ENCODE measurements at places on chromosomes 2 and 18. TPM values are rescaled to one million over a fixed set of nuclear protein-coding genes. Genes with fewer than 3 reads are reported as not detected.

DNA sequence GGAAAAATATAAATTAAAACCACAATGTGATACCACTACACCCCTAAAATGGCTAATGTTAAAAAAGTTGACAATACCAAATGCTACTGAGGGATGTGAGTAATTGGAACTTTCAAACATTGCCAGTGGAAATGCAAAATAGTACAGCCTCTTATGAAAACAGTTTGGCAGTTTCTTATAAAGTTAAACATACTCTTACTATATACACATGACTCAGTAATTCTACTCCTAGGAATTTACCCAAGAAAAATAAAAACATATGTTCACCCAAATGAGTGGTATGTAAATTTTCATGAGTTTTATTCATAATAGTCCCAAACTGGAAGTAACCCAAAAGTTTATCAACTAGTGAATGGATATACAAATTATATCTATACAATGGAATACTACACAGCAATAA, 228.0 kb downstream of the CYP26B1 start:
- DNase-seq: no peak

DNA sequence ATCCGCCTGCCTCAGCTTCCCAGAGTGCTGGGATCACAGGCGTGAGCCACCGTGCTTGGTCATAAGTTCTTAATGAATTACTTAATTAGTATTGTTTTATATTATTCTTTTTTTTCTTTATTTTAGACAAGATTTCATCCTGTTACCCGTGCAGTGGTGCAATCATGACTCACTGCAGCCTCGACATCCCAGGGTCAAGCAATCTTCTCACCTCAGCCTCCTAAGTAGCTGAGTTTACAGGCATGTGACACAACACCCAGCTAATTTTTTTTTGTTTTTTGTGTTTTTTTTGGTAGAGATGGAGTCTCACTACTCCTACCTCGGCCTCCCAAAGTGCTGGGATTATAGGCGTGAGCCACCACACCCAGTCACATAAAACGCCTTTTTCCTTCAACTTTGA, 17.3 kb downstream of the C2orf42 start:
- DNase-seq: no peak

GRCh38 chr18:30034818-30035217, 1007.7 kb downstream of the DSC3 start:
- DNase-seq: no peak

GRCh38 chr2:147273628-147274027, 571.2 kb upstream of the ACVR2A start:
- no peak for DNase-seq

DNA sequence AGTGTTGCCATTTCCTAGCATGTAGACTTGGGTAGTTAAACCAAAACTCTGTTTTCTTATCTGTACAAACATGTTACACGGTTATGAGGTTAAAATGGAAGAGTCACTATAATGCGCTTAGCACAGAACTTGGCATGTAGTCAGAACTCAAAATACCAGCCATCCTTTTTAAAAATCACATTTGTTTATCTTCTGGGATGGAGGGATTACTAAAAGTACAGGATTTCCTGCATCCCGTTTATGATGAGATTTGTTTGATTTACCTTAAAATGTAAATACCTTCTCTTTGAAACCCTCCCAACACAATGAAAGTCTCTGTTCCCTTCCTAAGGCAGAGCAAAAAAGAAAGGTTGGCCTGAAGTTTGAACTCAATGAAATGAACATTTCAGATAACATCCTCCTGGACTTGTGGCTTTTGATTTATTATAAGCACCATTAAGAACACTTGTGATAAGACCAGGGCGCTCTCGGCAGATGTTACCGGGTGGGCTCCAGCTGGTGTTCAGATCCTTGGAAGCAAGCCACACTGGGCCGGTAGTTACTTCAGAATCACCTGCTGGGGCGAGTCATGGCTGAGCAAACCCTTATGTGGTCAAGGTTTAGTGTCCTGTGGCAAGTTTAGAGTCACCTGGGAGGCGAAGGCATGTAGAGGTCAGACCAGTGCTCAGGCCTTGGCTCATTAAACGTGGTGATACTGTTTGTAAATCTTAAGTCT, 105.7 kb downstream of the MGAT5 start:
- DNase-seq: no peak

- no peak for DNase-seq
These were observed 41.5 kb downstream of the PRELID3A start for GRCh38 chr18:12449051-12449785.

- DNase-seq: no peak
These were observed 14.1 kb upstream of the ACKR3 start for GRCh38 chr2:236555481-236555880.

GRCh38 chr2:3432693-3433338, 53.3 kb downstream of the TRAPPC12 start:
- DNase-seq: no peak

- DNase-seq: no peak
These were observed 59.3 kb downstream of the CRACDL start for GRCh38 chr2:98876741-98877140.

DNA sequence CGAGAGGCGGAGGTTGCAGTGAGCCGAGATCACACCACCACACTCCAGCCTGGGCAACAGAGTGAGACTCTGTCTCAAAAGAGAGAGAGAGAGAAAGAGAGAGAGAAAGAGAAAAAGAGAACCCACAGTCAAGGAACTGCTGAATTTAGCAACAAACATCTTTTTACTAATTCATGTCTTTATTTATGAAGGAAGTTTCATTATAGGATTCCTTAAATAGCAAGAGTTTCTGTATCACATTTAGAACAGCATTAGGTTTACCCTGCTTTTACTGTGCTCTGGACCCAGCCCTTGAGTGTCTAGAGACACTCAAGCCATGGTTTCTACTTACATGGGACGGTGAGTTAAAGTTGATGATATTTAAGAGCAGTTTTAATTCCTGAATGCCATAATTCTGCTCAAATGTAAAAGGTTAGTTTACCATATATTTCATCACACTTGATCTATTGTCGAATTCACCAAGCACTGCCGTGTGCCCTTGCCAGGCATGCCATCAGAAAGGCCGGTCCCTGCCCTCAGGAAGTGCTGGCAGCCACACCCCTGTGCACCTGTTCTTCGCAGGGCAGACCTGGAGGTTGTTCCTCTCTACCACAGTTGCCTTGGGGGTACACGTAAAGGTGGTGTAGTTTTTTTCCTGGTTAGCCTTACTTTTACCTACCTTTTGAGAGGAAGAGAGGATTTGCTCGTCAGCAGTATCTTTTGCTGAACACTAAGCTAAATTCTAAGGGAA, 153.3 kb downstream of the LDLRAD4 start:
- DNase-seq: peak; percentile 53

- DNase-seq: no peak
These were observed 190.8 kb downstream of the SLC8A1 start for GRCh38 chr2:40261042-40261441.

GRCh38 chr2:223148516-223148915, 96.5 kb downstream of the KCNE4 start:
- DNase-seq: no peak

DNA sequence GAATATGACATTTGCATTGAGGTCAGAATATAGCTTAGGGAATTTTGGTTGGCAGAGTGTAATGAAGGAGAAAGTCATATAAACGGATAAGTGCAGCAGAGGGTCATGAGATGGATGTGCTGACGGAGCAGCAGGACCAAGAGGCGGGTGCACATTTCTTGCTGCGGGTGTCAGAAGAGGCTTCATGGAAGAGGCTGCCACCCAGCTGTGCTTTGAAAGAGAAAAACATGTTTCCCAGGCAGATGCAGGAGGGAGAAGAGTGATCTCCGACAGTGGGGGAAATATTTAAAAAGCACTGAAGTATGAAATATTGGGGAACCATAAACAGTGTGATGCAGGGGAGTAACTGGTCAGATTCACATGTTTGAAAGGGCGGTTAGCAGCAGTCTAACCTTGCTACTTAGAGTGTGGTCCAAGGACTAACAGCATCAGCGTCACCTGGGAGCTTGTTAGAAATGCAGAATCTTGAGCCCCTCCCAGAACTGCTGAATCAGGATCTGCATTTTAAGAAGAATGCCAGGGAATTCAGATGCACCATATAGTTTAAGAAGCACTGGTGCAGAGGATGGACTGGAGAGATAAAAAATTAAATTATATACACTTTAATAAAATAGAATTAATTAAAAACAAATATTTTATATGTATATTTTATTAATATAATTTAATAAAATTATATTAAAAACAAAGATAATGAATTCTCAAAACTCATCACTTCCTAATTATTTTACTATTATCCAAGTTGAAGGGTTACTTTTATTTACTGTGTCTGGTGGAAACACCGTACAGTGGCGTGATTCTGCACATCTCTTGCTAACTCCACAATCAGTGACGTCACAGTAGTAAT, 36.1 kb upstream of the SCYGR1 start:
- DNase-seq: no peak

DNA sequence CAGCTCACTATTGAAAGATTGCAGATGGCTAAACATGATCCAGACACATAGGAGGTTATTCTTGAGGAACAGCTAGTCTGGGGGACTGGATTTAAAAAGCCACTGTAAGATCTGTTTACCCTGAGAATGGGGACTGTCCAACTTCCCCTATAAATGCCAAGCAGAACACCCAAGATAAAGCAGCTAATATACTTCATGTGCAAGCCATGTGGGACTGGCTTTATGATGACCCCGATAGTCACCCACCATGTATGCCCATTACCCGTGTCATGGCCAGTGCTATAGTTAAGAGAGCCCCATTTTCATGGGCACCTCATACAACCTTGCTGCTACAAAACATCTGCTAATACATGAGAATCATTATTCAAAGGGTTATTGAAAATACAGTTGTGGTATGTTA, 16.0 kb downstream of the YPEL5 start:
- DNase-seq: peak; percentile 87

GRCh38 chr2:144516981-144517865, 2.7 kb downstream of the ZEB2 start:
- DNase-seq: no peak

DNA sequence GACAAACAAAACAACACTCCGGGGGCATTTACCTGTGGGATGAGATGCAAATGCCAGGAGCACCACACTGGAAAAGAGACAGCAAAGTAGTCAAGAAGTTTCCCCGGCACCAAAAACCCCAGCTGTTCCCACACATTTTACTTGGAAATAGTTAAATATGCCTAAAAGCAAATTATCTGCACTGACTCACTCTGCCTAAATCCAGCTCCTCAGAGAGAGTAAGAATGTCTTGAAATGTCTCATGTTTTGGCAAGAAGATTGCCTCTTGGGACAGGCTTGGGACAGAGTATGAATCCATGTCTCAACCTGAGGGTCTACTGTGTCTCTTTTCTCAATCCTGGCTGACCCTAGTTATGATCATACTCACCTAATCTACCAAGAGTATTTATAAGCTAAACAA, 87.5 kb upstream of the RIOK3 start:
- DNase-seq: no peak

DNA sequence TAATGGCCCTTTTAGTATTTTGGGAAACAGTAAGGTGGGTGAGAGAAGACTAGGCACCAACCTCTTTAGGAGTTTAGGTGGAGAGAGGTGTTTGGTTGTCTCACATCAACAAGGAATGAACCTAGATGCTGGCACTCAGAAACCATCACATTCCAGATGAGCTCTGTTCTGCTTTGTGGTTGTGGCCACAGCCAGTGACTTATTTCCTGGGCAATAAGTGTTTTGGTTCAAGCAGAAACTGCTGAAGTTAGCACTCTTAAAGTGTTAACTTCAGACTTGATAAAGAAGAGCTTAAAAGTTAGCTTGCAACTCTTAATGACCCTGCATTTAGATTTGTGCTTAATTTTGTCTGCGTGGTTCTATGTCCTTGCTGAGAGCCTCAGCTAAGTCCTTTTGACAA, 929.2 kb downstream of the SLC4A3 start:
- no peak for DNase-seq

DNA sequence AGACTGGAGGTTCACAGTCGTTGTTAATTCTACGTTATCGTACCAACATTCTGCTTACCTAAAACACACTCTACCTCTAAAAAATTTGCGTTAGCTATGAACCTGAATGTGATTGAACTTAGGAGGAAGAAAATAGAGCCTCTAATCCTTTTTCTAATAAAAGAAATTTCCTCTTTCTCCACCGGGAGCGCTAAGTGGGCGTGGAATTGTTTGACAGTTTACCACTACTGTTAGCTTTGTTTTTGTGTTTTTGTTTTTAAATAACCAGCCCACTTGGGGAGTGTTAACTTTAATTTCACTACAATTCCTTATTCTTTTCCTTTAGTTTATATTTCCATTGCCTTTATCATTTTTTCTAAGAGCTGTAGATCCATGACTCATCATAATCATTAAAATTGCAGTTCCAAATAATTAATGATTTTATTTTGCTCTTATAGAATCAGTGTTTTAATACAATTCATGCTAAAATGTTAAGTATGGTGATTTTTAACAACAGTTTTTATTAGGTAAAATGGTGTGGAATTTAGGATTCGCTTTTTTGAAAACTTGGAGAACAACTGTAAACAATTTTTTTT, 55.0 kb upstream of the ITM2C start:
- no peak for DNase-seq

DNA sequence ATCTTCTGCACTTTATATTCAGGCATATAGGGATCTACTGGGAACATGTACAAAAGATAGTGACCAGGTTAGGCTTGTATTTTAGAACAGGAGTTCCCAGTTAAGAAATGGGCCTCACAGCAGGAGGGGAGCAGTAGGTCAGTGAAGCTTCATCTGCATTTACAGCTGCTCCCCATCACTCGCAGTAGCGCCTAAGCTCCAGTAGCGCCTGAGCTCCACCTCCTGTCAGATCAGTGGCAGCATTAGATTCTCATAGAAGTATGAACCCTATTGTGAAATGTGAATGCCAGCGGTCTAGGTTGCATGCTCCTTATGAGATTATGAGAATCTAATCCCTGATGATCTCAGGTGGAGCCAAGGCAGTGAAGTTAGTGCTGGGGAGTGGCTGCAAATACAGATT, 224.4 kb upstream of the CYRIA start:
- DNase-seq: no peak

DNA sequence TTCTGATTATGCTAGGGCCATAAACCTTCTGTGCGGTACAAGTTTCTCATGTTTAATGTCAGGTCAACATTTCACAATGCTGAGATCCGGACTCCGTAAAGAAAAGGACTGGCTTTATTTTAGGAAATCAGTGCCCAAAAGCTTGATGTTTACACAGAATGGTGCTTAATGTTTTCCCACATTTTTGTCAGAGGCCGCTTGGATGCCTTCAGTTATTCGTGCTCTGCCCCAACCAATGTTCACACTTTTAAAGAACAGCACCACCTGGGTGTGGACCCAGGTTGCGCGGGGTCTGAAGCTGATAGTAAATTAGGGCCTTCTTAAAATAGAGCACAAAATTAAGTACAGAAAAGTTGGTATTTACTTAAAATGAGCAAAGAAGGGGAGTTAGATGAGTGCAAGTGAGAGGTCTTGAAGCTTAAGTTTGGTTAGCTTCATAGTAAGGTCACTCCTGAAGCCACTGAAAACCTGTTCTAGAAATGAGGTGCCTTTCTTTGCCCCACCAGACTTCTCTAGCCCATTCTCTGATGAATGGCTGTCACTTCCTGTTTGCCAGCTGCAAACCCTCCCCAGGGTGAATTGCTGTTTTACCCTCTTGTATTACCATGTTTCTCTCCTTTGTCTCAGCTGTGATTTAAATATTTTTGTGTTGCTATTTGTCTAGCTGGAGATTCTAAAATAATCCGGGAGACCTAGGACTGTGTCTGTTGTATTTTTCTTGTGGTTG, 20.5 kb downstream of the SLC3A1 start:
- DNase-seq: no peak

CCBE1 gene
- total RNA-seq: 2.9 TPM

EHD3 gene
- 3.8 TPM for total RNA-seq

COL4A4 gene
- 7.0 TPM for total RNA-seq

COBLL1 gene
- total RNA-seq: 41.4 TPM

THSD7B gene
- total RNA-seq: 0.06 TPM

C2orf78 gene
- not detected for total RNA-seq

PREB gene
- total RNA-seq: 64.7 TPM

POTEI gene
- total RNA-seq: not detected

Measured in esophagus muscularis mucosa (tissue), 4 donors.